ENCODE measurements at places on chromosomes 16 and 17.
A peak's percentile ranks its signal among the peaks of the same experiment; 100 is the strongest.

DNA sequence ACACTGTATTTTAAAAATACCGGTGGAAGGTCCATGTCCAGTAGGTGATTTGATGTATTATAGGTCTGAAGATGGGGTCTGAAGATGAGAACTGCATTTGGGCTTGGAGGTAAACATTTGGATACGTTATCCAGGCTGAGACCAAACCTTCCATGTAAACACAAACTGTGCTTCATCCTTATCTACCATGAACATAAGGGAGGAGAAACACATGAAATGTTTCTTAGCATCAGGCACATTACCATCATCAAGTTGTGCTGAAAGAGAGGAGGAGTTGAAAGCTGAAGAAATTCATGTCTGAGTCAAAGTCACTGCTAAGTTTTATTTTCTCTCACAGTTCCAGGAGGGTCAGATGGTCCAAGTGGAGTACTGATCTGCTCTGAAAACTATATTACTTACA is 11.4 kb downstream of the SF3B3 start:
- DNase-seq, result no peak

GRCh38 chr16:69538808-69539207 is 27.0 kb upstream of the NFAT5 start:
- DNase-seq, result no peak

DNA sequence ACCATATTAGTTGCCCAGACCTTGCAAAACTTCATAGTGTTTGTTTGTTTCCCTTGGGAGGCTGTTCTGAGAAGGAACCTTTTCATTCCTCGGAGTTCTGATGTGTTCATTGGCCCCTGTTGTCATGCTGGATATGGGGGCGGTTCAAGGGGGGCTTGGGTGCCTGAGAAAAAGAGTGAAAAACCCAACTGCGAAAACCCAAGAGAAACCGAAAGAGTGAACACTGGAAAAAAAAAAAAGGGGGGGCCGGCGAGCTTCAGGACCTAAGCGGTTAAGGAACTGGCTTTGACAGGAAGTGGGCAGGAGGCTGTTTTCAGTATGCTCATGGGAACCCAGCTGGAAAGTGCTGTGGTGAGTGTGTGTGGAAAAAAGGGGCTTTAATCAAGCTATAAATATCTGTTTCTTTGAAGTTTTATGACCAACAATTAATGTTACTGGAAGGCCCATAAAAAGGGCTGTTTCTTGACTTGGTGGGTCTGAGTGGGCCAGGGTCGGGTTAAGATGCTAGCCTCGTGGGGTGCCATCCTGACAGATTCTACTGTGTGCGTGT is 510.7 kb downstream of the MAF start:
- peak; percentile 55 for DNase-seq

DNA sequence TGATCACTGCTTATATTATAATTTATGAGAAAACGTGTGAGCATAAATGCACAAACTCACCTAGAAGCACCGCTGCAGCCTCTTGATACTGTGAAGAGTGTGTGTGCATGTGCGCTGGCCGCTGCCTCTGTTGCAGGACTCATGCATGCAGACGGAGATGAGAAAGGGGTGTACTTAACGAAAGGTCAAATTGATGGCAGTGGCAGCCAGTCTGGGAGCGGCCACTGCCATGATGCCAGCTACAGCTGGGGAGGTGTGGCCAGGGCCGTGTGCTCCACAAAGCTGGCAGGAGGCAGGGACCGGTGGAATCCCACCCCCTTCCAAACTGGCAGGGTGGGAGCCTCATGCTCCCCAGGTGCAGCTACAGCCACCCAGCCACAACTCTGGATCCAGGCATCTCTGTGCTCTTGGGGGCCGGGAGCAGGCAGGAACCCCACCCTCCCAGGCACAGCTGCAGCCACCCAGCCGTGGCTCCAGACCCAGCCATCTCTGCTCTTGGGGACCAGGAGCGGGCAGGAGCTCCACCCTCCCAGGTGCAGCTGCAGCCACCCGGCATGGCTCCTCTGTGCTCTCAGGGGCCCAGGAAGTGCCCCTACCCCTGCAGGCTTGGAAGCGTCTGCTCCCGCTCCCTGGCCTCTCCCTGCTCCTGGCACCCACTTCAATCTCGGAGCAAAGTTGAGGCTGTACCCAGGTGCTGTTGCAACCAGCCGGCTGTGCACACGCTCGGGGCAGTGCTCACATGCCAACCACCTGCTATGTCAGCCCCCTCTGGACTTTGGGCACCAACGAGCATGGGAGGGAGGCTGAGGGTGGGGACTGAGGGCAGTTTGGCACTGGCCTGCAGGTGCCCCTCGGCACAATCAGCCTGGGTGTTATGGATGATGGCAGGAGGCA is 77.5 kb upstream of the CHMP6 start:
- no peak for DNase-seq

DNA sequence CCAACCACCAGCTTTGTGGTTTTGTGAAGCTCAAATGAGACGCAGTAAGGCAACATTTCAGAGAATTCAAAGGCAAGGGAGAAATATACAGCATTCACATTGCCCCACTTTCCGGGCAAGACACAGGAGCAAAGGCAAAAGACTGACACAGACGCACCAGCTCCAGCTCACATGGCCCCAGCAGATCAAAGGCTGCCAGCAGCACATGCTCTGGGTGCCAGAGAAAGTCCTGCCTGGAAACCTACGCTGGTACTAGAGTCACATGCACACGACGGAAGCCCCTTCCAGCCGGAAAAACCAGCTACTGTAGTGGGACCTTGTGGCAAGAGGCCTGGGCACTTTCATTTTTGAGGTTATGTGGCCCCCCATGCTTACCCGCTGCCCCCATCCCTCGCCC is 50.1 kb downstream of the GTF3C1 start:
- no peak for DNase-seq

GRCh38 chr16:53235851-53236250 is 181.1 kb downstream of the CHD9 start:
- DNase-seq, result no peak
